Activated T-helper 9 cell treated with anti-CD3 and anti-CD28 coated beads, Interleukin-2, amount 50 U/mL, for 16 hours (primary cell): ENCODE measurements at places on chromosomes 3 and 15.

DNA sequence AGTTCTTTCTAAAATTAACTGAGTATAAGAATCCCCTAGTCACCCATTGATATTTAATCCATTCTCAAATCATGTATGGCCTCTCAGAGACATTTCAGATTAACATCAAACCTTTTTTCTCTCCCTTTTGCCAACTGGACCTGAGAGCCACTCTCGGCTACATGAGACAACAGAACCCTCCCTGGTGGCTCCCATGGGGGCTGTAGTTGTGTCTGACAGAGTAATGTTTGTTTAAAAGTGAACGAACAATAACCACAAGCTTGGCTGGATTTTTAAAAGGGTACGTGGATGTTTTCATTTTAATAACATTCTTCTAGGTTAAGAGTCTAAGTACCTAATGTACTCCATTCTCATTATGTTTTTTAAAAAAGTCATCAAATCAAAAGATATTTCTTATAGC lies 37.1 kb downstream of the P3H2 start:
- DNase-seq = no peak

DNA sequence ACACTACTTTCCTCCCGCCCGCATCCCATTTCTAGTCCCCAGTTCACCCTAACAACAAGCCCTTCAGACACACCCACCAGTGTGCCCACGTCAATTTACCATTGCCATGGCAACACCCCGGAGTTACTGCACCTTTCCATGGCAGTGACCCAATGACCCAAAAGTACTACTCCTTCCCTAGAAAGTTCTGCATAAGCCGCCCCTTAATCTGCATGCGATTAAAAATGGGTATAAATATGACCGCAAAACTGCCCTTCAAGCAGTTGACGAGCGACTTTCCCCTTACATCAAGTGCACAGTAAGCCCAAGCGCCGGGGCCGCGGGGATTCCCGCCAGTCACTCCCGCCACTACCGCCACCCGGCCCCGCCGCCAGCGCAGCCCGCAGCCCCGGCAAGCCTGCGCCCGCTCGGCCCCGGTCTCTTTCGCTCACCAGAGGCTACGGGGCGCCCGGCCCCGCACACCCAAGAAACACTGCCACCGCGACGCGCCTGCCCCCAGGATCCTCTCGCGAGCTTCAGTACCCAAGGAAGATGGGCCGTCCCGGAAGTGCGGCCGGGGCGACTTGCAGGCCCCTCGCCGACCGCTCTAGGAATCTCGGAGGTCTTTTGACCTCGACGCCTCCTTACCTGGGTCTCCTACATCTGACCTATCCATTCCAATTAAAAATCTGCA lies 27.2 kb upstream of the ZNF502 start:
- peak; percentile 31 for DNase-seq

- no peak for DNase-seq
Measured at GRCh38 chr15:68464448-68465090, 32.6 kb upstream of the ITGA11 start.

- no peak for DNase-seq
Measured at GRCh38 chr3:24447836-24448235, 46.8 kb downstream of the THRB start.

- DNase-seq = no peak
Measured at GRCh38 chr3:110575702-110576101, 495.9 kb upstream of the NECTIN3 start.

- no peak for DNase-seq
Measured at GRCh38 chr3:71265365-71265915, 318.1 kb downstream of the FOXP1 start.

- DNase-seq = no peak
Measured at GRCh38 chr15:73838831-73839426, 34.4 kb upstream of the TBC1D21 start.

GRCh38 chr3:143445118-143445517 lies 325.5 kb downstream of the CHST2 start:
- DNase-seq = no peak

DNA sequence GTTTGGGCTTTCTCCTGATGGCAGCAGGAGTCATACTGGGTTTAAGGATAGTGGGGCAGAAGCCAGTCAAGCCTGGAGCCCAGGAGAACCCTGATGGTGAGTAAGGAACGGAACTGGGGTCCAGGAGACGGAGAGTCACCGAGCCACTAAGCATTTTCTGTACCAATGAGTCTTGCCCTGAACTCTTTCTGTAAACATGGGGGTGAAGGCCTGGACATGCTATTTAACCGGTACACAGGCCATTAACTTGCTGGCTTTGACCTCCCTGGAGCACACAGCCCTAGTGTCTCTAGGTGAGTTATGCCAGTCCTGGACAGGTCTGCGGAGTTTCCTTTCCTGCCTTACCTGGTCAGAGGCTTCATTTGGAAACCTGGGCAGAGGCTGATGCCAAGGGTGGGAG lies 3.9 kb downstream of the SLC6A6 start:
- DNase-seq = no peak

GRCh38 chr3:107325446-107325845 lies 51.8 kb upstream of the CCDC54 start:
- no peak for DNase-seq

- no peak for DNase-seq
Measured at GRCh38 chr3:173699353-173699752, 301.8 kb downstream of the NLGN1 start.

DNA sequence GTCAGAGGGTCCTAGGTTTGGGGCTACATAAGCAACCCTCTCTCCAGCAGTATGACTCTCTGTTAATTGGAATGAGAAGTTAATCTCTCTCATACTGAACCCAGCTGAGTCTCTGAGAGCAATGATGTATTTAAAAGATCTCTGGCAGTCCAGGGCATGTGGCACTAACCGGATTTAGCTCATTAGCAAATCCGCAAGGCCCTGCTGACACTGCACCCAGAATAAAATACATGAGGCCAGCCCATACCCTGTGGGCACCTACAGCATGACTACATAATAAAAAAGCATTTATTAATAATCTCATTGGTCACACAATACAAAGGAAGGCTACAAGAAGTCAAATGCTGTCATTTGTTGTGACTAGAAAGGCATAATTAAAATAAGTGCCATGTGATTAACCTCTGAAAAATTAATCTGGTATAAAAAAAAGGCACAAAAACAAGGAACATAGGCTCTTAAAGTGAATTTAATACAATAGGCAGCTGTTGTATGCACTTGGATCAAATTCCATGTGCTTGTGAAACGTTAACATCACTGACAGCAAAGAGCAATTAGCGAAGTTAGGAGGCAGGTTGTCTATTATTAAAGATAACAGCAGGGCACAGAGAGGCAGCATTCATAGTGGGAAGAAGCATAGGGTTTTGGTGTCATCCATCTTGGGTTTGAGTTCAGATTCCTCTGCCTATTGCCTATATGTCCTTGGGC lies 381.2 kb downstream of the WDR72 start:
- DNase-seq = no peak

DNA sequence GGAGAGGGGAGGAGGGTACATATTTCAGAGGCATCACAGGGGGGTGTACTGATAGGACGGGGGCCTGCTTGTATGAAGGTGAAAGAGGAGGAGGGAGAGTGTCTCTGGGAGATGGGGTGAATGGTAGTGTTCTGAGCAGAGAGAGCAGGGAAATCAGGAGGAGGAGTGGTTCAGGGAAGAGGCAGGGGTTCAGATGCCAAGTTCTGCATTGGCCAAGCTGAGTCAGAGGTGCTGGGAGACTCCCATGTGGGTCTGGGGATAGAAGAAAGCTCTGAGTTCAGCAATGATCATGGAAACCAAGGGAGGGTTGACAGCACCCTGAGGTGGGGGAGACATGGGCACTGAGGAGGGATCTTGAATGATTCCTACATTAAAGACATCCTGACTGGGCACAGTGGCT lies 3.0 kb downstream of the CYP8B1 start:
- no peak for DNase-seq

GRCh38 chr3:81778678-81779182 lies 17.3 kb upstream of the GBE1 start:
- no peak for DNase-seq

DNA sequence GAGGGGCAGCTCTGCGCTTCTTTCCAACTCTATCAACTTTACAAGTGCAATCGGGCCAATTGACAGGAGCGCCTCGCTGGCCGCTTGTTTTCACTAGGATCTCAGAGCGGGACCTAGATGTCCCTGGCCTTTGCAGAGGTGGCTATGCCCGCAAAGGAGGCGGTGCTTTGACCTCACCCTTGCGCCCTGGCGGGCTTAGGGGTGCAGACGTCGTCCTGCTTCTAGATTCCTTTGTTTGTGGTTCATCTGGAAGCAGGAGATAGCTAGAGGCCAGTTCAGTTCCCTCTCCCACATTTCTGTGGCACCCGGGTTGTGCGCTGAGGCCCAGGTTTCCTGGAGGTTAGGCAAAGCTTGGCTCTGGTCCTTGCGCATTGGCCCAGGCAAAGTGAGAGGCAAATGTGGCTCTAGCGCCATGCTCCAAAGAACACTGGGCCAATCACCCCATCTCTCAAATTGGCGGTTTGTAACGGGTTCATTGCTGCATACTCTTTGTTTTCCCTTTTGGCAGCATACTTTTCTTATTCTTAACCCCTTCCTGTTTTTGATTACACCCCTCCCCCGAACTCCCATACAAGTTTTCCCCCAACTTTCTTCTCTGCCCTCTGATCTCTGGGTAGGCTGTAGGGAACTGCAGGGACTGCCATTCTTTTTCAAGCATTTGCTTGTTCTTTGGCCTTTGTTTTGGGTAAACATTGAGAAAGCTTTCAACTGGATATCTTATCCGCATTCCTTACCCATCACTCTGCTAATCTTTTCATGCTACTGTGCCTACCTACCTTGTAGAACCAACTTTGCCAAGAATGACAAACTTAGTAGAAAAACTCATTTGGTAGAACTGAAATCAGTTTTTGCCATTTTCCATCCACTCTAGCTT lies 1.4 kb downstream of the PPM1L start:
- DNase-seq = no peak
